ENCODE measurements at places on chromosomes 4 and X.

DNA sequence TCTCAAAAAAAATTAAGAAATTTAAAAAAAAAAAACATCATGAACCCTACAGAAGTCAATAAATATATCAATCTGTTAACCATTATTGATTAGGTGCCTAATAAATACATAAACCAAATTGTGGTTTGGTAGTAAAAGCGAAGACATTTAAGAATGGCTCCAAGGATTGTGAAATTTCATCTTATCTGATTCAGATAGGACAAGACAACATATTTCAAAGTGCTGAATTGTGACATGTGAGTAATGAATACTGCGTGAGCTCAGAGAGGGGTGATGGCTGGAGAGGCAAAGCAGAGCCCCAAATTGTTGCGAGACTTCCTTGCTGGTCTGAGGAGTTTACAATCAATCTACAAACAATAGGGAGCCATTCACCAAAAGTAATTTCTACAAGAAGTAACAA is 8.2 kb downstream of the AMBN start:
- DNase-seq: no peak

DNA sequence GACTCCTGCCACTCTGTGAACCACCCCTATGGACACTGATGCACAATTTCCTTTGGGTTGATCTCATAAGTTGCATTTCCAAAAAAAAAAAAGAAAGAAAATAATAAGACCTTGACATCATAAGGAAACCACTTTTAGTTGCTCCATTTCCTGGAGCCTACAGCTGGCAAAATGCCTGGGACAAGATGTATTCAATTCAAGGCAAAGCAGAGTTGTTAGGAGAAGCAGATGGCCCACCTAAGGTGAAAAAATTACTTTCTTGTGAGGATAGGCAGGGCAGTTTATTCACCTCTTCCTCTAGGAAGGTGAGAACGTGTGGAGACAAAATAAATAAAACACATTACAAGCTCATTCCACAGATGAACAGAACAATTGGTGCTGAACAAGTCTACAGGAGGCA is 14.1 kb upstream of the SCRG1 start:
- no peak for DNase-seq

DNA sequence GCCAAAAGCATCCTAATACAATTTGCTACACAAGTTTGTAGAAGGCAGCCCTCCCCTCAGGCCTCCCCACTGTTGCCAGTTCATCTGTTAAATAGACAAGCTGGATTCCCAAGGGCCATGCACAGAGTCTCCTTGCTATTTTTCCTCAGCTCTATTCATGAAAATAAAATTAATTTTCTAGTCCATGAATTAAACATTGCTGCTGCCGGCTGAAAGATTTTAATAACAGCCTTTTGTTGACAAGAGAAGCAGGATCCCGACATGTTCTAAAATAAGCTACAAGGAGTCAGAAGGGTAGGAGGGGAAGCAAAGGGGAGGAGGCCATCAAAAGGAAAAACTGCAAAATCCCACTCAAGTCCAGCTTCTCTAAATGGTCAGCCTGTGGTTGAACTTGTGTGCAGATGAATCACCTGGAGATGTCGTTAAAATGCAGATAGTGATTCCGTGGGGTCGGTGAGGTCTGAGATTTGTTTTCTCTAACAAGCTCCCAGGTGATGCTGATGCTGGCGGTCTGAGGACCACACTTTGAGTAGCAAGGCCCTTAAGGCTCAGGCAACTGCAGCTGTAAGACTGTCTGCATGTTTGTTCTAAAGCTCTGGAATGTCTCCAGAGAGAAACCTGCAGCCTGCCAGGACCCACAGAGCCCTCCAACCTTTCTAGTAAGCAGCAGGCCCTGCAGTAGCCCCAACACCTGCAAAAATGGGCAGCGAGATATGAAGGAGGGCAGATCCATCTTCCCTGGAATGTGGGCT is 9.4 kb downstream of the SCD5 start:
- DNase-seq: no peak

- DNase-seq: no peak
These were observed 24.5 kb downstream of the HCCS start for GRCh38 chrX:11135564-11136185.

DNA sequence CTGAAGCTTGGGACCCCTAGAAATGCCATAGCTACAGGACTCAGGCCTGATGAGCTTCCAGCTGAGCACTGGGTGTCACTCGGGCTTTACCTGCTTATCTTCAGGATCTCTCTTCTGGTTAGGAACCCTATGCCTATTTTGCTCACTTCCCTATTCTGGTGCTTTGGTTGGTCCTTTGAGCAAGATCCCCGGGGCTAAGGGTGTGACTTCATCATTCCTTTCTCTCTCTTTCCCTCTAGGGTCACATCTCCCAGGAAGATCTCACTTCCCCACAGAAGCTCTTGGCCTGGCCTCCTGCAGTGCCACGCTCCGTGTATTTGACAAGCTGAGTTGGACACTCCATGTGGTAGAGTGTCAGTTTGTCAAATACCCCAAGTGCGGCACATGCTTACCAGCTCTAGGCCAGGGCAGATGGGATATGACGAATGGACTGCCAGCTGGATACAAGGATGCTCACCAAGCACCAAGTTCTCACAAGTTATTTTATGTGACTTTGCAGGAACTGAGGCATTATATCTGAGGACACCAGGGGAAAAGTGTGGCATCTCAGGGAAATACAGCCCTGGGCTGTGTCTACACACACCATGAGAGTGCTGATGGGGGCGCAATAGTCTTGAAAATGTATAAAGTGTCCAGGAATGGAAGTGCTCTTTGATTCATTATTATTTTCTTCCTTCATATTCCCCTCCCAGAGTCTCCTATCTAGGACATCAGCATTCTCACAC is 21.1 kb downstream of the VSIG4 start:
- DNase-seq: no peak

DNA sequence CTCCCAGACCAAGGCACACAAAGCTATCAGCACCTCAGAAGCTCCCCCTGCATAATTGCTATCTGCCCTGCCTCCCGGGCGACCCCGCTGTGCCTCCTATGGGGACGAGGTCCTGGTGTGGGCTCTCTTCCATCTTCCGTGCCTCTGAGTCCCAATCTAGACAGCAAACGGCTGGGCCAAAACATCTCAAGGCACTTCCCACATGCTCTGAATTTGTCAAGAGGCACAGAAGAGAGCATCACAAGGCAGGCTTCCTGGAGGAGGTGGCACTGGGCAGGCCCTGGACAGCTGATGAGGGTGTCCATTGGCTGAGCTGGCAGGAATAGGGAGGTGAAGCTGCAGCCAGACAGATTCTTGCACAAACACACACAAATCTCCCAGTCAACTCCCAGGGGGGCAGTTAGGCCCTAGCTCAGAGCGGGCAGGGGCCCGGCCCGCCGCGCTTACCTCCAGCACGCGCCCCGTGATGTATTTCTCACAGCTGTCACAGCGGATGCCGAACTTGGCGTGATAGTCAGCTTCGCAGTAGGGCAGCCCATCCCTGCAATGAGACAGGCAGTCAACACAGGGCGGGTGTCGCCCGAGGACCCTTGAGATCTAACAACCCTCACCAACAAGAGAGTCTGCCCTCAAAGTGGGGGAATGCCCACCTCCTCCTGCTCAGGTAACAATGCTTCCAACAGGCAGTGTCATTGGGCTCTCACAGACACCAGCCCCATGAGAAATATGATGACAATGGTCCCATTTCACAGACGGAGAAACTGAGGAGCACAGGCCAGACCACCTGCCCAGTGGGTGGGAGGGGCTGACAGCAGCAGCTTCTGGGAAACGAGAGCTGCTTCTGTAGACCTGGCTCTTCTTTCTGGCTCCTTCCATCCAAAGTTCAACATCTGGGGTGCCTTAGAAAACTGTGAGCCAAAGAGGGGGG is 81.2 kb downstream of the ABLIM2 start:
- DNase-seq: no peak

DNA sequence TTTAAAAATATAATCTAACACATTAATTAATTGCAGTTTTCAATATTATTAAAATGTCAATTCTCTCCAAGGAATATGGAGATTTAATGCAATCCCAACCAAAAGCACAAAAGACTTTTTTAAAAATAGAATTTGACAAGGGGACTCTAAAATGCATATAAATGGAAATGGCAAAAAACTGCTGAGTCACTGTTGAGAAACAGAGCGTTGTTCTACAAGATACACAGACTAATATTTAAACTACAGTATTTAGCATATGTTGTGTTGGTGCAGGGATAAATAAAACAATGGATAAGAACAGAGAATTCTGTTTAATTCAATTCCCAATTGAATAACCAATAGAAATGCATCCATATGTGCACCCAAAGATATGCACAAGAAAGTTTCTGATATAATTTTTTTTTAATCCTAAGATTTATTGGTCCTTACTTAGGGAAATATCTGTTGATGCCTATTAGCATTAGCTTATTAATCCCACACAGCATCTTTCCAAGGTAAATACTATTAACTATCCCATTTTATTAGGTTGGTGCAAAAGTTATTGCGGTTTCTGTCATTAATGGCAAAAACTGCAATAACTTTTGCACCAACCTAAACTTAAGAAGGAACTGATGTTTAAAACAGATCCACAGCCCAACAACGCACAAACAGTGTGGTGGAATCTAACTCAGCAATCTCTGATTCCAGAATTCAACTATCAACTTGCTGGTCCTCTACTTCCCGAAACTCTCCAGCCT is 86.8 kb upstream of the VEGFC start:
- no peak for DNase-seq

DNA sequence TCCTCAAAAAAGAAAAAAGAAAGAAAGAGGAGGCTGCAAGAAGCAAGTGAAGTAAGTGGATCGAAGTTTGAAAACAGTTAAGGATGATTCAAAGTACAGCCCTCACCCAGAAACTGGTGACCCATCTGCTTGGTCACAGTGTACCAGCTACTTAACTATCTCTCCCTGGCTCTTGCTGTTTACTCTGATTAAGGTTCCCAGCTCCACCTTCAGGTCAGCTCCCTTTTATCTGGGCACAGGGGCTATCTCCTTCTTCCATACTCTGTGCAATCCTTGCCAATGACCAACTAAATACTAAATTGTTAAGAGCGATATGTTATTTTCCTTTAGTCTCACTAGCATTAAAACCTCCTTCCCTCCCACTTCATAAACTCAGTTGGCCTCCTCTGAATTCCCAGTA is 81.5 kb upstream of the SMIM10 start:
- no peak for DNase-seq

DNA sequence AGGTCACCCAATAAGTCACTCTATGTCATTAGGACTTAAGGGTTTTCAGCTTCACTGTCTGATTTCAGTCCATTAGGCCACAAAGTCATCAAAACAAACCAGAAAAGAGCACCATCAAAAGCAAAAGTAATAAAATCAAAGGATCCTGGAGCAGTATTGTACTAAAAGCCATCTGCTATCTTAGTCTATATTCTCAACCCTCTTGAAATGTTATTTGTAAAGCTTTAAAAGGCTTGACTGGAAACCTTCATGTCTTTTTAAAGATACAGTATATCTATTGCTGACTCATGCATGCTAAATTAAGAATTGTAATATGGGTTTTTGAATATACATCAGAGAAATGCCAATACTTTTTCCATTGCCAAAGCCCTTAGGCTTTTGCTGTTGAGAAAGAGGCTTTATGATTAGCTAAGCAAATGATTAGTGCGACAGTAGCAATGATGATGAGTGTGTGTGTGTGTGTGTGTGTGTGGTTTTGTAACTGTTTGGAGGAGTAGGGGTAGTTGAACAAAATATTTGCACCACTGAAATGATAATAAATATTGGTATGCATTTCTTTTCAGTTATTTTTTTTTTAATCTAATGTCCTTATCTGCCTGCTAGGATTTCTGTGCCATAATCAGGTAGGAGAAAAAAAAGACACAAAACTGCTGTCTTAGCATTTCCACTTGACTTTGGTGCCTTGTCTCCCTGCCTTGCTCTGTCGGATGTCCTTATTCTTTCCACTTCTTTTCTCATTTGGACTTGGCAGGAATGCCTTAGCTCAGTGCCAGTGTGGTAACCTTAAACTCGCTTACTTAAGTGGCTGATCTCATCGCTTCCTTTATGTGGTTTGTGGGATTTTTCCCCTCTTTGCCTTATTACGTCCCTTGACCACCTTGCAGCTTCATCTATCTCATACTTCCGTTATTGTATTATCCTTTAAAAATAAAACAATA is 119.7 kb downstream of the PCDH7 start:
- no peak for DNase-seq

GRCh38 chr4:97942137-97942536 is 201.1 kb downstream of the STPG2 start:
- DNase-seq: no peak

DNA sequence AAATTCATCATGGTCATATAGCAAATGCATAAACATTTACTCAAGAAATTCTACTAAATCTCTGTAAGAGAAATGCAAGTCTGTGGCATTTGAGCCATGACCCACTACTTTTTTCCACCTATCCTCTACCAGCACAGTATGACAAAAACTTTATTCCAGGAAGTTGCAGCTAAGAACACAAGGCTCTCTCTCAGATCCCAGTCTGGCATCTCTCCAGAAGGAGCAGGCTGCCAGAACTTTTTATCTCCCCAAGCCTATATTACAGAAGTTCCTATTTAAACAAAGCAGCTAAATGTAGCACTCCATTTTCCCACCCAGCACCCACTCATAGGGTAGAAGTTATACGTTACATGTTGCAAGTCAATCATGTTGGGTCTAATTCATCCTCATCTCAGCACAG is 49.3 kb upstream of the EPGN start:
- no peak for DNase-seq

- no peak for DNase-seq
These were observed 25.4 kb downstream of the MBNL3 start for GRCh38 chrX:132463411-132463810.

Measured in dermis microvascular lymphatic vessel endothelial cell (primary cell).